ENCODE measurements at places on chromosomes 11 and 22.

GRCh38 chr11:62889484-62890437 lies 9.1 kb downstream of the SLC3A2 start:
- no peak for DNase-seq

- DNase-seq = no peak
Observed at GRCh38 chr11:47148903-47149531, 27.7 kb downstream of the ARFGAP2 start.

- DNase-seq = no peak
Observed at GRCh38 chr11:130243816-130244215, 70.9 kb downstream of the ZBTB44 start.

DNA sequence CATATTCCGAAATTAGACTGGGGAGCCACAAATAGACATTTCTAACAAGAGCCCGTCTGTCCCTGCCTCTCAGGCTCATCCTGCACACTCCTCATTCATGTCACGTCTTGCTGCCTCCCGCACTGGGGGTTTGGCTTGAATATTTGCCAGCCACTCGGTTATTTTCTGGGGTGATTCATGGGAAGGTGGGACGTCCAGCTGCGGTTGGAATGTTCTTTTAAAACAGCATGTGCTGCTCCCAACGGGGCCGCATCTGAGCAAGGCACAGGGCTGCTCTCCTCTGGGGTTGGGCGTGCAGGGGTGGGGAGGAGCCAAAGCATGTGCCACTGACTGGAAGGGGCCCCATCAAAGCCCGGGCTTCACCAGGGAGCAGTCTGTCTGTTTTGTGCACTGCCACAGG lies 25.9 kb upstream of the SLC5A4 start:
- DNase-seq = no peak

DNA sequence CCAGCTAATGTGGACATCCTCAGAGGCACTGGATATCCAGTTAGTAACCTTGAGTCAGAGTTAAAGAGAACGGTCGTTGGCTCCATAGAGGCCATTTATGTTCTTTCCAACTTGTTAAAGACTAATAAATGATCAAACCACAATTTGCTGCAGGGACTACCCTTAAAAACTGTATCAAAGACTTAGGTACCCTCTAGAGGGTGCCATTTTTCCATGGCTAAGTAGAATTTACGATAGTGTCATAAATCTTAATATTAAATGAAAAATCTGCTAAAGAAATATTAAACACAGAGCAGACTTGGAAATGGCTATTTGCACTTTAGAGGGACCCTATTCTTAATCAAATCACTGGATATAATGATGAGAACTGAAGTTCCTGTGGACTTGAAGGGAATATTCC lies 685.2 kb upstream of the CHORDC1 start:
- DNase-seq = no peak

DNA sequence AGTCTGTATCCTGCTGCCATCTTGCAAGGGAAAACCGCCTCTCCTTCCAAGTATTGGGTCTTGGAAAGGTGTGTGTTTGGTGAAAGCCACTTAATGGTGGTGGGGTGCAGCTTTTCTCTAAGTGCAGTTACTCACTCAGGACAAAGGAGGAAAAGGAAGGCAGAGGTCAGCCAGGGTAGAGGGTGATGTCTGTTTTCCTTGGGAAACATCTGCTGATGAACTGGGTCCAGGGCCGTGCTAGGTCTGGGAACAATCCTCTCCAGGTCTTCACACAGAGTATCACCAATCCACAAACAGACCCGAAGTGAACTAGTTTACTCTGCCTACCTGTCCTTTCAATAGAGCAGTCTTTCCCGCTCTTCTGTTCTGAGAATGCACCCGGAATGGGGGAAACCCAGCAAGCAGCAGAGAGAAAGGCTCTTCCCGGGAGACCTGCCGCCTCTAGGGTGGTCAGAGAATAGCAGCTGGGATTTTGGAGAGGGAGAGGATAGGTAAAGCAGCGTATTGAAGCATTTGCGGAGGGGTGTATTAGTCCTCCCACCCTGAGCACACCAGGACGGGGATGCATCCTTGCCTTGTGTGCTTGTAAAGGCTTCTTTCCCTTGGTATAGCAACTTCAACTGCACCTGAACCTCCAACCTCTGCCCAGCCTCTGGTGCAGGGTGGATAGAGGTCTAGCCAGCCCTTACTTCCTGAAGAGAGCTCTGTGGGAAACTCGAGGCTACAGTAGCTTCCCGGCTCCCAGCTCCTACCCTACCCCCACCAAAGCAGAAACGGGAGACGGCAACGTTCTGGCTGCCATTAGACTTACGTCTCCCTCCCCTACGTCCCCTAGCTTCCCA lies 20.7 kb downstream of the LHFPL7 start:
- no peak for DNase-seq

GRCh38 chr11:16792426-16792825 lies 54.0 kb downstream of the C11orf58 start:
- DNase-seq = no peak

DNA sequence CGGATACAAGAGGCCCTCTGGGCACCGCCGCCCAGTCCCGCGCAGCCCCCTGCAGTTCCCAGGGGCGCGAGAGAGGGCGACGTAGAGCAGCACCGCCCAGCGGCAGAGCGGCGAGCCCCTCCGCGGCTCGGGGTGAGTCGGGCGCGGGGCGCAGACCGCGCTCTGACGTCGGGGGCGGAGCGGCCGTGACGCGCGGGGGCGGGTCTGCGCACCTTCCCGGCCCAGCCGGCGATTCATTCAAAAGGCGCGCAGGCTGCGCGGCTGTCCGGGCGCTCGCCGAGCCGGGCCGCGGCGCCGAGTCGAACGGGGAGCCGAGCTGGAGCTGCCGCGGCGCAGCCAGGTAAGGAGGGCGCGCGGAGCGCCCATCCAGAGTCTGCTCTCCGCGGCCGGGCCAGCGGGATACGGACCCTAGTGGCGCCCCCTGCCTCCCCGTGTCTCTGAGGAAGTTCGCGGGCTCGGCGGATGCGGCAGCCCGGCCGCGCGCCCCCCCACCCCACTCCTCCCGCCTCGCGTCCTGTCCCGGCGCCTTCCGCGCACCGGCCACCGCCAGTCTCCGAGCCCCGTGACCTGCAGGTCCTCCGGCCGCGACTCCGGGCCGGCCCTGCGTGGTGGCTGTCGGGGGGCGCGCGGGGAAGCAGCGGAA lies at the start of gene RELT:
RELT (plus strand) TSS at position 240 of the 643 bp plus-strand sequence. CDS start 12,738 bp downstream, outside the sequence.
- peak; percentile 94 for DNase-seq

DNA sequence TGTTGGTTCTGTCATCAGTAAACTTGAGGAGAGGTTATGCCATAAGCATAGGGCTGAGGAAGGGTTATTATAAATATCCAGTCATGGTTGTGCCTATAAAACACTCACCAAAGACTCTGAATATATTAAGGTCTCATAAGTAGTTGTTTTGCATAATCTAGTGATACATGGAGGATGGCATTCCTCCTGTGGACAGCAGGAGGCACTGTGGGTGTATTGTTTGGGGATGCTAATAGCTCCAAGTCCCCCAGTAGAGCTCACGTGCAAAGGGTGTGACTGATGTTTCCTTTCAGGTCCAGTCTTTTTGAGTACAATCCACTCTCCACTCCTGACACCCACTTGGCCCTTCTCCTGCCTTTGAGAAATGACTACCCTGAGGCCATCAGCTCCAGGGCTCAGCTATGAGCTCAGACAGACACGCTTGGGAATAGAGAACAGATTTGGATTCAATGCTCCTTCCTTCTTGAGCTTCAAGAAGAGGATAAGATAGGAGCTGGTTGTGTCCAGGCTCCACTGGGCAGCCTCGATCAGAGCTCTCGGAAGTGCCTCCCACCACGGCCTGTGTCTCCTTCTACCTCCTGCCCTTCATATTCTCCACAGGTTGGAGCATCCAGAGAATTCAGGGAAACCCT lies 85.2 kb upstream of the IGLL5 start:
- DNase-seq = peak; percentile 38

Measured in CD4-positive, alpha-beta memory T cell (primary cell).